Midbrain (tissue), 1 donor: ENCODE measurements at places on chromosomes 13 and 19.

DNA sequence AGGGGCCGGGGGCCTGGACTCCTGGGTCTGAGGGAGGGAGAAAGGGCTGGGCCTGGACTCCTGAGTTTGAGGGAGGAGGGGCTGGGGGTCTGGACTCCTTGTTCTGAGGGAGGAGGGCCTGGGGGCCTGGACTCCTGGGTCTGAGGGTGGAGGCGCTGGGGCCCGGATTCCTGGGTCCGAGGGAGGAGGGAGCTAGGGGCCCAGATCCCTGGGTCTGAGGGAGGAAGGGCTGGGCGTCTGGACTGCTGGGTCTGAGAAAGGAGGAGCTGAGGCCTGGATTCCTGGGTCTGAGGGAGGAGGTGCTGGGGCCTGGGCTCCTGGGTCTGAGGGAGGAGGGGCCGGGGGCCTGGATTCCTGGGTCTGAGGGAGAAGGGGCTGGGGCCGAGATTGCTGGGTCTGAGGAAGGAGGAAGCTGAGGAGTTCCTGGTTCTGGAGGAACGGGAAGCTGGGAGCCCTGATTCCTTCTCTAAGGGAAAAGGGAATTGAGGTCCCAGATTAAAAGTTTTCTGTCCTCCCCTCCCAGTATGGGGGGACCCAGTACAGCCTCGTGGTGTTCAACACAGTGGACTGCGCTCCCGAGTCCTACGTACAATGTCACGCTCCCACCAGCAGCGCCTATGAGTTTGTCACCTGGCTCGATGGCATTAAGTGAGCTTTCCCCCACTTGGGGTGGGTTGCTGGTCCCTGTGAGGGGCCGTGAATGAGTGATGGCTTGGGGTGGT lies 721 bp downstream of the MED25 start:
- no peak for DNase-seq

GRCh38 chr19:6018786-6019185 lies 40.8 kb upstream of the RANBP3 start:
- no peak for DNase-seq

DNA sequence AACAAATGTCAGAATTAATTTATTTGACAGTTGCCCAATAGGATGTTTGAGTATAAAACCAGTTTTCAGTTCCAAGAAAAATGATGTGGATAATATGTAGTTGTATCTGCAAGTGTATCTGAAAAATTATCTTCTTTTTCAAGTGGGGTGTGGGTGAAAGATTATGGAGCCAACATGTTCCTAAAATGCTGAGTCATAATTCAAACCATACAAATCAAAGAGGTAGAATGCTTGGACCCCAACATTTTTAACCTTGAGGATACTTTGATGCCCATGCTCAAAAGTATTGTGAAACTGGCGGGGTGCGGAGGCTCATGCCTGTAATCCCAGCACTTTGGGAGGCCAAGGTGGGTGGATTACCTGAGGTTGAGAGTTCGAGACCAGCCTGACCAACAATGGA lies 54.0 kb upstream of the ZNF724 start:
- DNase-seq: no peak

DNA sequence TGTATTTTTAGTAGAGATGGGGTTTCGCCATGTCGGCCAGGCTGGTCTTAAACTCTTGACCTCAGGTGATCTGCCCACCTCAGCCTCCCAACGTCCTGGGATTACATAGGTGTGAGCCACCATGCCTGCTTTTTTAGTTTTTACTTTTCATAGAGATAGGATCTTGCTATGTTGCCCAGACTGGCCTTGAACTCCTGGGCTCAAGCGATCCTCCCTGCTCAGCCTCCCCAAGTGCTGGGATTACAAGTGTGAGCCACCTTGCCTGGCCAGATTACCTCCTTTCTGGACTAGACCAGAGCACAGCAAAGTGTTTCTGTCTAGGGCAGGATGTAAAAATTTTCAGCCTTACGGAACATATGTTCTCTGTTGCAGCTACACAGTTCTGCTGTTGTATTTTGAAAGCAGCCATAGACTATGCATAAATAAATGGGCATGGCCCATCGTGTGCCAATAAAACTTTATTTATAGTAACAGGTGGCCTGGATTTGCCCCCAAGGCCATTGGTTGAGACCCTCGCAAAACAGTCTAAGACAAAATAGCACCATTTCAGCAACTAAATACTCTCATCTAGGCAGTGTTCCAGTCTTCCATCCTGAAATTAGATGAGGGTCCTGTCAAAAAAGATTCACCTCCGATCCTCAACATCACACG lies 36.0 kb downstream of the GNG7 start:
- DNase-seq: no peak

DNA sequence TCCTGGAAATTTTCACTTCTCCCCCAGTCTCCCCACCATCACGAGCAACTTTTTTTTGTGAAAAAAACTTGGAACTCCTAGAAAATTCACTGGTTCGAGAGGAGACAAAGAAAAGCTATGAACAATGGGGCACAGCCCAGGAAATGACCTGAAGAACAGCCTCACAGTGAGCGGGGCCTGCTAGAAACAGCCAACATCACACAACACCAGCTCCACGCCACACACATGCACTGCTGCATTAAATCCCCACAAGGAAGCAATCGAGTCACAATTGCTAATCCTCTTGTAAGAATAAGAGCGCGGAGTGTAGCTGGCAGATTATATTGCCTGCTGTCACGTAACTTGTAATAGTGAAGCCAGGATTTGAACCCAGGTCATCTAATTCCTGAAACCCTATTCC lies 48.8 kb downstream of the SLC7A1 start:
- no peak for DNase-seq

DNA sequence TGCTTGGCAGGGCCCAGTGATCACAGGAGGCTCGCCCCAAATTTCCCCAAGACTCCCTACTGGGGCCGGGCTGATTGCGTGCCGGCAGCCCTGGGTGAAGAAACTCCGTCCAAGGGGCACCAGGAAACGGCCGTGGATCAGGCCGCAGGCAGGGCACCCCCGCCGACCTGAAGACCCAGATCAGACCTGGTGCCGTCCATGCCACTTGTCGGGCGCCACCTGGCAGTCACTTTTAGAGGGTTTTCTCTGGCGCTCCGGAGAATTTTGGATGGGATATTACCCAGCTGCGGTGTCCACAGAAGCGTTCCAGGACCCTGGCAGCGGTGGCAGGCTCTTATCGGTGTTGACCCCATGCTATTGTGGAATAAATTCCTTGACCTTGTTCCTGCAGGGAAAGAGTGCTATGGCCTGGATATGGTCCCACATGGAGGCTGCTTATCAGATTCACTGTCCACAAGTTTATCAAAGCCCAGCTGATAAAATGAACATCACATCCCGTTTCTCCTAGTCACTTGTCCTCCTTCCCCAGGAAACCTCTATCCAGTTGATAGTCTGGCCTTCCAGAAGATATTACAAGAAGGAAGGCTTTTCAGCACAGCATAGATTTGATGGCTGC lies 38.2 kb downstream of the IGFL2 start:
- DNase-seq: no peak

GRCh38 chr19:18741124-18742121 lies 49.7 kb downstream of the COMP start:
- DNase-seq: no peak

DNA sequence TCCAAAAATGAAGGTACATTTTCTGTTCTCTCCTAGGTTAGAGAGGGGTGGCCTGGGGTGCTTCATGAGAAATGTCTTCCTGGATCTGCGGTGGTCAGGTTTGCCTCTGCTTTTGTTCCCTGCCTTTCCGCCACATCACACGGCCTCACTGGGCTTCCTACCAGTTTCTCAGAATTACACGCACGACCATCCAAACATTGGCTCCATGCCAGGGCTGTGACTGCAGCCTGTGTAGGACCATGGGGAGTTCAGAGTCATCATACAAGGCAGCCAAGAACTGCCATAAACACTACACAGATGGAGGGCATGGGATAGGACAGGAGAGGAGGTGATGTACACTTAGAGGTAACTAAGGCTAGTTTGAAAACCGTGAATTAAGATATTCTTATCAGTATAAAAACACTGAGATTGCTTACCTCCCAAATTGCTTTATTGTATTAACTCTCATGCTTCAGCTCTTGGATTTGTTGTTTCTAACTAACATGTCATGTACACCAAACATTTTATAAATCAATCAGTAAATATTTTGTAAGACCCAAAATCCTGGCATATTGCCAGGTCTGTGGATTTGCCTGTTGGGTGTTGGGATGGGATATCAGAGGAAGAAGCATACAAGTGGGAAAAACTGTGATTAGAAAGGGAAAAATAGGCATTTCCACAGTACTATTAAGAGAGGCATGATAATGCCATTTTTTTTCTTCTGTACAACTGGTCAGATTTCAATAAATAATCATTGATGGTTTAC lies 45.2 kb downstream of the CDADC1 start:
- DNase-seq: peak; percentile 49

DNA sequence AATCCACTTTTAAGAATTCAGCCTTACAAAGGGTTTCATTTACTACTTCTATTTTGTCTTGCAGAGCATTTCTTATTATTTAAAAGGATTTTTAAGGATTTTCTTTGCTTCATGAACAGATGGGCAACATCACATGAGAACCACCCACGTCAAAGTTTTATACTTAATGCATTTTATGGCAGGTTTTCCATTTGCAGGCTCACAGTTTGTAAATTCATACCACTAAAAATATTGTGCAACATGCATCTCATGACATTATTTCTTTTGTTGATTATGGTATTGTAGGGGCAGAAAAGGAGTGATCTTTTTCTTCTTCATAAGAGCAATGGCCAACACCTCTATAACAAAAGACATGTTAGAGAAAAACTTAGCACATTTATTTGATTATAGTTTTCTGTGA lies 554.0 kb upstream of the SPRY2 start:
- no peak for DNase-seq

DNA sequence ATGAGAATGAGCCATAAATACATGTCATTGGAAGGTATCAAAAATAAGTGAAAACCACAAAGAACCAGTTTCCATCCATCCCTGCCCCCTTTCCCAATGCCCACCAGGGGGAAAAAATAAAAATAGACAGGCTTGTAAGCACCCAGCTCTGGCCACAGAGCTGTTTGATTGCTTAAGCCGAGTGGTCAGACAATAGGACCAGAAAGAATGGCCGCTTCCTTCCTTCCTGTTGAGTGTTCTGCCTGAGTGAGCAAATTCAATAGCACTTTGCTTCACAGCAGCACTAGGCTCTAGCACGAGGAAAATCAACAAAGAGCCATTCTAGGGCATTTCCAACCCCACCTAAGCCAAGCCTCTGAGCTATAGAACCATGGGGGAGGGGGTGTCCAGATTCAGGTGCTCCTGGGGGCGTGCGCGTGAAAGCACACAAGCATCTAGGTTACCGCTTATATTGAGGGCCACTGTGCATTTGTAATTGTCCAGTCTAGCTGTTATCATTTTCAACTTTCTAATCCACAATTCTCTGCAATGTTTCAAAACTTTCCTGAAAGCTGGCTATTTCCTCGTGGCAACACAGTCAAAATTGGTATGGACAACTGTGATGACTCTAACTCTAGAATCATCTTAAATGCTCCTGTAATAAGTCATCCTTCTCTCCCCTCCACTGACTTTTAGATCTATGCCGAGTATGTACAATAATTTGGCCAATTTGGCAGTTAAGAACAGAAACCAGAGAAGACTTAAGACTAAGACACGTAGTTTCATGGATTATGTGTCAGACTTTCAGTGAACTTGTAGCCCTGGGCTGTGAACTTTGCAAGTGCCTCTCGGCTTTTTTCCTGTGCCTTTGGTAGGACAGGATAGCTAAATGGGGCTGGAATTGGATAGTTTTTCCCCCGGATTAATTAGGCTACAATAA lies 64.3 kb downstream of the SPRY2 start:
- DNase-seq: peak; percentile 68

GRCh38 chr13:27496536-27497273 lies 46.3 kb upstream of the MTIF3 start:
- DNase-seq: no peak

- DNase-seq: peak; percentile 84
Measured at GRCh38 chr19:34134190-34135053, 37.9 kb upstream of the LSM14A start.

DNA sequence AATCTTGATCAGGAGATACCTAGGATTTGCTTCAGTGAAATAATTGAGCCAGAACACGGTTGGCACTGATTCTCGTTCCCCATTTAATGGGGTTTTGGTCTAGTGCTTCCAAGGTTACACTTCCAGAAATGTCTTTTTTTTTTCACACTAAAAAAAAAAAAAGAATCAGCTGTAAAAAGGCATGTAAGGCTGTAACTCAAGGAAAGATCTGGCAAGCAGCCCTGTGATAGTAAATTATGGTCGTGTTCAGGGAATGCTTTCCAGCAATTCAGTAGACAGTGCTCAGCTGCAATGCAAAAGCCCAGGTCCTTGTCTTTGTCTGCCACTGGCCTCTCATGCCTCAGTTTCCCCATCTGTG lies 27.2 kb upstream of the NDUFS7 start:
- no peak for DNase-seq

DNA sequence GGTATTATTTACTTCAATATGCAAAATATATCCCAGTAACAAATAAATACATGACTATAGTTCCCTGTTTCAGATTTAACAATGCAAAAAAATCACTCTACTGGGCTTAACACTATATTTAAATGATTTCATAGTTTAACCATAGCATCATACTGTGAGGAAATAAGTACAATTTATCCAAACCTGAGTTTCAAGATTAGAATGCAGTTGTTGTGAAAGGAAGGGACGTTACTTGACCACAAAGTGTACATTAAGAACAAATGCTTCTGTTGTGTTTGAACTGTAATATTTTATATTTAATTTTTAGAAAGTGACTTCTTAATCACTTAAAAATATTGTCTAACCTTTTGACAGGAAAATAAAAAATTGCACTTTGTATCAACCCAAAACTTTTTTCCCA lies 1747.9 kb upstream of the SPRY2 start:
- no peak for DNase-seq

- no peak for DNase-seq
Measured at GRCh38 chr13:34620862-34621261, 321.2 kb upstream of the NBEA start.

- no peak for DNase-seq
Measured at GRCh38 chr19:35533822-35534392, 651 bp downstream of the GAPDHS start.
